ENCODE measurements at places on chromosomes 4 and X.

GRCh38 chr4:3285558-3286334 is 7.1 kb upstream of the RGS12 start:
- DNase-seq = no peak

DNA sequence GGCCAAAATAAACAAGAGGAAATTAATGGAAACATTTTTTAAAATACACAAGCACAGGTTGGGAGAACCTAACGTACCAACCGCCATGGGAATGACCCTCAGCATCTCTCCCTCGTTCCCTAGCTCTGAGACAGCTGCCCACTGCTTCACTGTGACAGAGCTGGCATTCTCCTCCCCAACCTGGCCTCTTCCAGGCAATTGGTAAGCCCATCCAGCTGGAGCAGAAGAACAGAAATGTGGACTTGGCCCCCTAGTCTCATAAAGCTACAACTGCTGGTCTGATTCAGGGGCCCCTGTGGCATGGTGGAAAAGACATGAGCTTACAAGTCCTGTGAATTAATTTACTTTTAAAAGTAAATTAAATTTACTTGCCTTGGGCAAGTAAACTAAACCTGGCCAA is 245.1 kb downstream of the PTTG2 start:
- DNase-seq = no peak

DNA sequence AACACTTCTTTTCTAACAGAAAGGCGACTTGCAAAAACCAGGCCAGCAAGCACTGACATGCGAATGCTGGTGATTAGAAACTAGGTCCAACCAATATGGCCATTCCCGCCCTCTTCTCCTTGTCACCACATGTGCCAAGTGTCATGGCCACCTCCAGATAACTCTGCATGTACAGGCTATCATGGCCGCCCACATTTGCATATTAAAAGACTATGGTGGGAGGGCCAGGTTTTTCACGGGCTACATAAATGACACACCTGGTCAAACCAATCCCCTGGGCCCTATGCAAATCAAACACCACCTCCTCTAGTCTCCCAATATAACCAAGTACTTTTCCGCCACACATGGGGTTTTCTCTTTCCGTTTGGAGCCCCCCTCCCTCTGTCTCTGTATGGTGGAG is 40.1 kb downstream of the NUDT11 start:
- DNase-seq = no peak

- no peak for DNase-seq
Observed at GRCh38 chrX:107826238-107827029, 768 bp downstream of the MID2 start.

- no peak for DNase-seq
Observed at GRCh38 chr4:6764976-6765620, 17.4 kb upstream of the KIAA0232 start.

GRCh38 chr4:139975830-139976272 is 178.1 kb downstream of the MAML3 start:
- DNase-seq = no peak

DNA sequence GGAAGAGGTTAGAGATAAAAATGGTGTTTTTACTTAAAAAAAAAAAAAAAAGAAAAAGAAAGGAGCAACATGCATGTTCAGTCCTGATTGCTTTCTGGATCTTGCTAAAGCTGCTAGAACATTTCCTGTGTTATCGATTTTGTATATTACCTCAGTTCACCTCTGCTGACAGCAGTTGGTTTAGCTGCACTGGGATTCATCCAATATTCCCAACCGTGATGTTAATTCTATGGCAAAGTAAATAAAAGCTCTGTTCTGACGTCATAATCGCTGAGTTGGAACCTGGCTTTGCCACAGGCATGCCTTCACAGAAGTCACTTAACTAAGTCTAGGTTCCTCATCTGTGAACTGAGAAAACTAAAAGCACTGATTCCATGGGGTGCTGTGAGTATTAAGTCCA is 90.7 kb upstream of the SORBS2 start:
- DNase-seq = no peak

DNA sequence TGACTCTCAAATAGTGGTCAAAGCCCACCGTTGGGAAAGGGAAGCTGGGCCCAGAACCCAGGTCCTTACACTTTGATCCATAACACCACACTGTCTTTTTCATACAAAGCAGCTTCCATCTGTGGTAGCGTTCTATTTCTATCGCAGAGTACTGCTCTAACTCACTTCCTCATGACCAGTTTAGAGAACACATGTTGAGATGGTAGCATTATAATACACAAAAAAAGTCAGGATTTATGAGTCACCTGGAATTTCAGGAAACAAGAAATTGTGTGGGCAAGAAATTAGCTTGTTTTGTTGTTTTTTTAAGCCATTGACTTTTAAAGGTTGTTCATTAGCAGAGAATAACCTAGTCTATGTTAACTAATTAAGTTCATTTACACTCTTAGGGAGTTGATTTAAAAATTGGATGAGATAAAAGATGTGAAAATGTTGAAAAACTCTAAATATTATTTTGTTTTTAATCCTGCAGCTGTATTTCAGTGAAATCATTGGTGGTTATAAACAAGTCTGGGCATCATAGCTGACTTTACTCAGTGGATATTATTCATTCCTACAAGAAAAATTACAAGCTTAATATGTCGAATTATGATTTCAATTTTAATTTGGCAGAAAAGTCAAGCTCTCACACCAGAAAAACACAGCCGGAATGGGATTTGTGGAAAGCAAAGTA is 1011.1 kb upstream of the HS3ST1 start:
- no peak for DNase-seq

- DNase-seq = no peak
Observed at GRCh38 chrX:111308039-111308438, 37.8 kb upstream of the CAPN6 start.

DNA sequence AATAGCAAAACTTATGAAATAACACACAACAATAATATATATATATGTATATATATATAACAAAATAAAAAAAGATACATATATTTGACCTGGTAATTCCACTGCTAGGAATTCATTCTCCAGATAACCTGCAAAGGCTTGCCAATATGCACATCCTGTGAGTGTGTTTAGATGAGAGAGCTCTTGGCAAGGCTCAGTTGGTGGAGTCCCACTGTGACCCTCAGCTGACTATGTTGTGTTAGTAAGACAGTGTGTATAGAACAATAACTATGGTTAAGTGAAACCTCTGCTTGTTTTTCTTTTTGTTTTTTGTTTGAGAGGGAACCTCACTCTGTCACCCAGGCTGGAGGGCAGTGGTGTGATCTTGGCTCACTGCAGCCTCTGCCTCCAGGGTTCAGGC is 39.5 kb upstream of the RBMX start:
- DNase-seq = no peak

DNA sequence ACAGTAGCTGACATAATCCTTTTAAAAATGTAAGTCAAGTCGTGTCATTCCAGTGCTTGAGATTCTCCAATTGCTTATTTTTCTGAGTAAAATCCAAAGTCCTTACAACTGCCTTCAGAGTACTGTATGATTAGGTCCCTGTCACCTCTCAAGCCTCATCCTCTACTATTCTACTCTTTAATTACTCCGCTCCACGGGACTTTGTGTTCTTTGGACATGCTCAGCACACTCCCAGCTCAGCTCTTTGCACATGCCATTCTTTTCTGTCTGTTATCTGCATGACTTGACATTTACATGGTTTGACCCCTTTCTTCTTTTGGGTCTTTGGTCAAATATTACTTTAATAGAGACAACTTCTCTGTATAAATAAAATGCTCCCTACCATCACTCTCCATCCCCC is 15.1 kb downstream of the FAM47E start:
- DNase-seq = no peak

- no peak for DNase-seq
Observed at GRCh38 chr4:97950836-97951235, 192.4 kb downstream of the STPG2 start.

DNA sequence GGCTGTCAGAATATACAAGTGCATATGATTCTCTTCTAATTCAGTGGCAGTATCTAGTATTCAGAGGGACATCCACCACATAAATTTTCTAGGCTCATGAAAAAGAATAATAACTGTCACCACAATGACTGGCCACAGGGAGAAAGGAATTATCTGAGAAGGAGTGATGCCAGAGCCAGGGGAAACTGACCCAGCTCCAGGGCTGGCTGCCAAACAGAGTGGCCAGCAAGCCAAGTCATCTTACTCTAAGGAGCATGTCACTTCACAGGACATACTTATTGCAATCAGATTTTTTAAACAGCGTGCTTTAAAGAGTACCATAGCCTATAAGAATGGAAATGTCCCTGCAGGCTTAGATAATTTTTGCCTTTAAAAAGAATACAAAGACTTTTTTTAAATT is 5.8 kb upstream of the SEPTIN11 start:
- no peak for DNase-seq

GRCh38 chr4:7015383-7016035 is 27.7 kb upstream of the TADA2B start:
- DNase-seq = no peak

GRCh38 chr4:84901740-84902281 is 64.7 kb downstream of the WDFY3 start:
- DNase-seq = no peak

DNA sequence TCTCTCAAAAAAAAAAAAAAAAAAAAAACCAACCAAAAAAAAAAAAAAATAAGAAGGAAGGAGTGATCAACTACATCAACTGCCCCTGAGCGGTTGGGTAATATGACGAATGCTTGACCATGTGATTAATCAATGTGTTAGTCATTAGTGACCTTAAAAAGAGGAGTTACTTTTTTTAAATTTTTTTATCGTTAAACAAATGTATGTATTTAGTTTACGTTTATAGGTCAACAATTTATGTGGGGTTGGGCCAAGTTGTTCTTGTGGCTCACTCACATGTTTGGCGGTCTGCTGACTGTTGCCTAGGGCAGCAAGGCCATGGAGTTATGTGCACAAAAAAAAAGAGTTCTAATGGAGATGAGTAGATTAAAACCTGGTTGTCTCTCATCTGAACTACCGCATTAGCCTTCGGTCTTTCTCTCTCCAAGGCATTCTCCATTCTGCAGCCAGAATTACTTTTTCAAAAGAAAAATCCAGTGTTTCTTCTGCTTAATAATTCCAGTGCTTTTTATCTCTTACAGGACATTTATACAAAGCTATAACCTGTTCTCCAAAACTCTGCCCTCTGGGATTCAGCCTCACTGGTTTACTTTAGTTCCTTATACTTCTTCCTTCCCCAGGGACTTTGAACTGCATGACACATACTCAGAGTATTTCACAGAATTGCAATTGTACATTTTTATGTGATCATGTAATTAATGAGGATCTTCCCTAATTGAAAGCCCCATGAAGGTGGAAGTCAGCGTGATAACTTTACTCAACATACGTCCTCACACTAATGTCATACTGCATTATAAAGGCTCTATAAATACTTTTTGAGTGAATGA is 505.5 kb downstream of the ANKRD50 start:
- DNase-seq = no peak

DNA sequence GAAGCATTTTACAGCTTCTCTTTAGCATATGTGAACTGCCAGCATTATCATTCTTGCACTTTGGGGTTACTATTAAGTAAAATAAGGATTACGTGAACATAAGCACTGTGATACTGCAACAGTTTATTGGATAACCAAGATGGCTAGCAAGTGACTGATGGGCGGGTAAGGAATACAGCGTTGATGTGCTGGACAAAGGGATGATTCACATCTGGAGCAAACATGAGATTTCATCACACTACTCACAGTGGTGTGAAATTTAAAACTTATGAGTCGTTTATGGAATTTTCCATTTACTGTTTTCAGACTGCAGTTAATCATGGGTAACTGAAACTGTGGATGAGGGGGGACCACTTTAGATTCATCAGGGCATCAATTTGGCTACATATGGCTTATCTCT is 16.0 kb downstream of the NBDY start:
- no peak for DNase-seq

- DNase-seq = no peak
Observed at GRCh38 chrX:39984191-39984956, 113.4 kb downstream of the BCOR start.

DNA sequence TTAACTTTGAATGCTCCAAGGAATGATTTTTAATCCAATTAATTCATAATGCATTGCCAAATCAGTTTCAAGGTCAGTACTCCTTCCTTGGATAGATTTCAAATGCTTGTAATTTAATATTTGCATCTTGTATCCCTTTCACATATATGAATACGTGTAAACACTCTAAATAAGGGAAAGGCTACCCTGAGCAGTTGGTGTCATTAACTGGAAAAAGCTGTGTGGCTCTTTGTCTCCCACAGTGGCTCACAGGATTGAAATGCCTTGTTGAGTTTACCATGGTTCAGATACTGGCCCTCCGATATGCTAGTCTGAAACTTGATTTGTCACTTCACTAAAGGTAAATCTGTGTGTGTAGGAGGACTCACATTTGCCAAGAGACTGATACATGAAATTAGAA is 16.7 kb upstream of the ACOT9 start:
- DNase-seq = no peak

DNA sequence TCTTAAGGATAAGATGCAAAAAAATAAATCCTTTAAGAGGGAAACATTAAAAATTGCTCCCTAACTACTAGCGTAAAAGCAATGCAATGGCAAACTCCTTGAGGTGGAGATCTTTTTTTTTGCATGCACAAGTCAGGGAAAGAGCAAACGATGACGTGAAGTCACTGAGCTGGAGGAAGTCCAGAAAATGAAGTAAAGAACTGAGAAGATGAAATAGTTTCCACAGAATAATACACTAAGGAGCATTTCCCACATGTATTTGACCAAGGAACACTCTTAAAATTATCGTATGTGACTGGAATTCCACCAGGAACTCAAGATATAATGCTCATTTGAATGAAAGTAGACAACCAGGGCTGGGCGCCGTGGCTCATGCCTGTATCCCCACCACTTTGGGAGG is 21.0 kb upstream of the DOCK11 start:
- no peak for DNase-seq

- no peak for DNase-seq
Observed at GRCh38 chr4:122798101-122798500, 28.5 kb upstream of the FGF2 start.

DNA sequence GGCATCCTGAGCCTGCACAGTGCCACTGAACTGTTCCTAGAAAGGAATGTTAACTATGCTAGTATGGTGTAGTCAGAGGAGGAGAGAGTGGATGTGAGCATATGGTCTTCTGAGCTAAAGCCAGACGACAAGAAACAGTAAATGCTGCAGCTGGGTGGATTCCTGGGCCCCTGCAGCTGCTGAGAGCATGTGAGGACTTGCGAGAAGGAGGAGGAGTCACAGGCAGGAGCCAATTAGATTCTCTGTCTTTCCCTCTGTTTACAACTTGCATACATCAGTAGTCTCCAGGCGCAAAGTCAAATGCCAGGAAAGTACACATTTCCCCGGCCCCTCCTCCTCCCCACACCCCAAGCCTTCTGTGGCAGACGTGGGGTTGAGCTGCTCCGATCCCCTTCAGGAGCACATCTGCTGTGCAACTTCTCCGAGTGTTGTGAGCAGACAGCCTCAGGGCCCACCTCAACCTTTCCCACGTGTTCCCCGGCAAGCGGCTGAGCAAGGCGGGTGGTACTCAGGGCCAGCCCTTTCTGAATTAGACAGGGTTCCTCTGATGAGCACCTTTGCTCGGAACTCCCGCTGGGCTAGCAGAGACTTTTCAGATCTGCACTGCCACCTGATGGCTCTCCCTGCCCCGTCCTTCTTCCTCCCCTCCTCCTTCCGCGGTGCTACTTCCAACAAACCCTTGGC is 108.7 kb upstream of the ATP6AP2 start:
- no peak for DNase-seq

- DNase-seq = no peak
Observed at GRCh38 chrX:97060020-97060419, 176.3 kb downstream of the RPA4 start.

GRCh38 chrX:98077440-98077839 is 1193.7 kb downstream of the RPA4 start:
- no peak for DNase-seq

- no peak for DNase-seq
Observed at GRCh38 chr4:122819708-122820449, 6.8 kb upstream of the FGF2 start.

All from left renal cortex interstitium (tissue), 4 donors.